CD4-positive, alpha-beta T cell treated with Interleukin-4 for 4 hours (primary cell): ENCODE measurements at places on chromosomes 12 and 14.

GRCh38 chr14:59208224-59208814 is 19.9 kb downstream of the DAAM1 start:
- no peak for DNase-seq

- no peak for DNase-seq
Measured at GRCh38 chr14:94462763-94463572, 10.4 kb upstream of the SERPINA11 start.

GRCh38 chr12:76631741-76632140 is 72.2 kb upstream of the OSBPL8 start:
- no peak for DNase-seq

DNA sequence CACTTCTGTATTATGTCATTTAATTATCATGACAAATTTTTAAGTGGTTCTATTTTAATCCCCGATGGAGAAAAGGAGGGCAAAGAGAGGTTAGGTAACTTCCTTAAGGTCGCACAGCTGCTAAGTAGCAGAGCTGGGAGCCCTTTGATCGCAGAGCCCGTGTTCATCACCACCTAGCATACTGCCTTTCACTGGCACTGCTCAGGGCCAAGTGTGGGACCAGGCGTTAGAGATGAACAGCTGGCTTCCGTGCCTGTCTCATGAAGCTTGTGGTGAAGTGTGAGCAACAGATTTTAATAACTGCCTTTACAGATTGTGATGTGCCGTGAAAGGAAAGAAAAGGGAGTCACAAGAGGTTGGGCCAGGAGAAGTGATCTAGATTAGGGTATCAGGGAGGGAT is 273.6 kb downstream of the AKAP6 start:
- no peak for DNase-seq

DNA sequence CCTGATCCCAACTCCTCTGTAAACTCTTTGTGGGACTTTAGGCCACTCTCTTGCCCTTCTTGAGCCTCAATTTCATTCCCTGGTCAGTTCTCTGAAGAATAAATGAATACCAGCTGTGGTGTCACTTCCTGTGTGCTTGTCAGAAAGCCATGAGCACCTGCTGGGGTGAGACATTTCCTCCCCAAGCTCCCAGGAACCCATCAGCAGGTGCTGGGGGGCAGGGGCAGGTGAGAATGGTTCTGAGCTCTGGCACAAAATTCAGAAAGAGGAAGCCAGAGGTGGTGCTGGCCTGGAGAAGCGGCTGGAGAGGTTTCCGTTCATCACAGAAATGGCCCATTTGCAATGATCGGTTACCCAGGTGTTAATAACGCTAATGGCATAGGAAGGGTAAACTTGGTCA is 14.9 kb downstream of the LHX5 start:
- no peak for DNase-seq

DNA sequence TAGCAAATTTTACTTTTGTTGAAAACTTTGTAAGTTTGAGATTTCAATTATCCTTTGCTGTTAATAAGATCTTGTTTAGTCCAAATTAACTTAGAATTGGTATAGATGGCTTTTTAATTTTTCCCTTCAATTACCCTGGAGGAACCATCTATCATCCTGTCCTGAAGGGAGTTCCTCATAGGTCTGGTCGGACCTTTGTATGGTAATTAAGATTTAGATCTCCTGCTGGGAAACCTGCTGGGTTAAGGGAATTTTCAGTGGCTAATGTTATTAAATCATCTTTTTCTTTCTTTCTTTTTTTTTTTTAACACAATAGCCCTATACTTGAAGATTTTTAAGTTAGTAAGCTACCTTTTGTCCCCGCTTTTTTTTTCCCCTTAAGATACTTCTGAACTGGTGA is 63.0 kb upstream of the PRMT8 start:
- DNase-seq, result no peak

DNA sequence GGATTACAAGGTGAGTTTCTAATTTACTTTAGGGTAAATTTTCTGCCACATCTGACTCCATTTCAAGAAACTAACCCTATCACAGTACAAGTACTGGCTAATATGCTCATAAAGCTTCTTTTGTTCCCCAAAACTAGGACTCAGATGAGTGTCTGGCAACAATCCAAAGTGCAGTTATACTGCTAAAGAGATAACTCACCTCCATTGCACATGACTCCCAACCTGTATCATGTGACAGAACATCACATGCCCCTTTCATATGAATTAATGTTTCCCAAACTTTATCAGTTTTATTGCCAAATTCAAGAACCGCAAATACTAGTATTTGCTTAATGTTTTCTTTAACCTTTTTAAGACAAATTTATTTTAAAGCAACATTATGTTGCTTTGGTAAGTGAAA is 3.9 kb upstream of the PPP1R12A start:
- no peak for DNase-seq

DNA sequence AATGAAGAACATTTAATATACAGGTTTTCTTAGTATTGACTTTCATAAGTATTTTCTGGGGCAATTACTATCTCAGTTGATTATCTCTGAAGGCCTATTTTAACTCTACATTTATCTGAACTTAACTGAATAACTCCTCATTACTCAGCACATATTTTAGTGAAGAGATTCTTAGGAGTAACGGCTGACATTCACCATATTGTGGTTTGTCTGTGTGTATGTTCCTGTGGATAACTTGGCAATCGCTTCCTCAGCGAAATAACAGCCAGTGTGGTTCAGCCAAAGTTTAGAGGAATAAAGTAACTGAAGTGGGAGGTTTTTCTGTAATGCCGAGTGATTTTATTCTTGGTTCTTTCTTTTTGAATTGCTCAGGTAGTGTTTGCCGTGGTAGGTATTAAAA is 168.0 kb downstream of the RAD51B start:
- no peak for DNase-seq

DNA sequence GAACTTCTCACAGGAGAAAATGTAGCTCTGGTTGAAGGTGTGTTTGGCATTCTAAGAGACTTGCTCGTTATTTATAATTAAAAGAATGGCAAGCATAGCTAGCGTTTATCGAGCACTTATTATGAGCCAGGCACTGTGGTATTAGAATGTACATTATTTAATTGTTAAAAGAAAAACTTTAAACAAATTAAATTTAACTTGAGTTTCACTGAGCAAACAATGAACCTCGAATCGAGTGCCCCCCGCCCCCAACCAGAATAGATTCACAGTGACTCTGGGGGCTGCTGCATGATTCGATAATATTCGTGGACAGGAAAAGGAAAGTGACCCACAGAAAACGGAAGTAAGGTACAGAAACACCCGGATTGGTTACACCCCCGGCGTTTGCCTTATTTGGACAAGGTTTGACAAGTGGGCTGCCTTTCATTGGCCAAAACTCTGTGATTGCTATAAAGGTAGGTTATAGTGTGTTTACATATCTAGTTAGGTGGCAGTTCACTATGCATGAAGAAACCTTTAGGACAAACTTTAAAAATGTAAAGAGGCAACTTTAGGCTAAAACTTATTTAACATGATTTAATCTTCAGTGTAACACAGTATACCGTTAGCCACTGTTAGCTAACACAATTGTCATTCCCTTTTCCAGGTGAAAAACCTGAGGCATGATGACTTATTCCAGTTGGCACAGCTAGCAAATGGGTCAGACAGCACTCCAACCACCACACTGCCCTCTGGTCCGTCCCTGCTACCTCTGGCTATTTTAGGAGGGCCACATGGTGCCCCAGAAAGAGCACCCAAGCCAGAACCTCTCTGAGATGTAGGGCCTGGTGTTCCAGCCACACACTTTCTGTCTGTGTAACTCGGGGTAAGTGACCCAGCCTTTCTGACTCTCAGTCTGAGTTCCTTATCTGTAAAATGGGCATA is 7.1 kb downstream of the SCNN1A start:
- peak; percentile 37 for DNase-seq

GRCh38 chr14:67508956-67509355 is 20.4 kb upstream of the TMEM229B start:
- no peak for DNase-seq

DNA sequence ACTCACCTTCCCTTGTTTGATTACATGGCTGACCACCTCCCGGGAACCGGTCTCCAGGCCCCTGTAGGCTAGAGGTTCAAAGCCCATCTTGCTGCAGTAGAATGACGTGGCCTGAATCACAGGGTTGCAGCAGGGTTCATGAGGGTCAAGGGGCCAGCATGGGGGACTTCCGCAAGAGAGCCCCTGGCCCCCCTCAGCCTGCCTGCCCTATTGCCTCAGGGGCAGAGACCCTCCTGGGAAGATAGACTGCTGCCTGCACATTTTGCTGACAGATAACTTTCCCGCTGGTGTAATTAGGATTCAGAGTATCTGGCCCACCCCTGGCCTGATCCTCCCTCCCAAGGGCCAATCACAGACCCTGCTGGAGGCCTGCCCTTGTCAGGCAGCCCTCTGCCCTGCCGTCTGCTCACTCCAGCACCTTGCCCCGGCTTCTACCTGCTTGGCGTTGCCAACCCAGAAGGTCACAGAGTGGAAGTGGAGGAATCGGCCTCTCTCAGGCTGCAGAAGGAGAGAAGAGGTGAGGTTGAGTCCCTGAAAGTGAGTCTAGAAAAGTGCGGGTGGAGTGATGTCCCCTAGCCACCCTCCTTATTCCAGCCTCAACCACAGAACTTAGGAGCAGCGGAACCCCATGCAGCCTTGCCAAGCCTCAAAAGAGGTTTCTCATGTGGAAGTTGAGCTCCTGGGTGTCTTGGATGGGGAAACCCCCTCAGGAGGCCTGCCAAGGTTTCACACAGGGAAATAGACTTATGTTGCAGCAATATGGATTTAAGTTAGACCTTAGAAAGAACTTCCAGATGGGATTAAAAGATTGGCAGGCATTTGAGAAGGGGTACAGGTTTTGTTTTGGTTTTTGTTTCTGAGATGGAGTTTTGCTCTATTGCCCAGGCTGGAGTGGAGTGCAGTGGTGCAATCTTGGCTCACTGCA is 1.1 kb downstream of the HPD start:
- no peak for DNase-seq

DNA sequence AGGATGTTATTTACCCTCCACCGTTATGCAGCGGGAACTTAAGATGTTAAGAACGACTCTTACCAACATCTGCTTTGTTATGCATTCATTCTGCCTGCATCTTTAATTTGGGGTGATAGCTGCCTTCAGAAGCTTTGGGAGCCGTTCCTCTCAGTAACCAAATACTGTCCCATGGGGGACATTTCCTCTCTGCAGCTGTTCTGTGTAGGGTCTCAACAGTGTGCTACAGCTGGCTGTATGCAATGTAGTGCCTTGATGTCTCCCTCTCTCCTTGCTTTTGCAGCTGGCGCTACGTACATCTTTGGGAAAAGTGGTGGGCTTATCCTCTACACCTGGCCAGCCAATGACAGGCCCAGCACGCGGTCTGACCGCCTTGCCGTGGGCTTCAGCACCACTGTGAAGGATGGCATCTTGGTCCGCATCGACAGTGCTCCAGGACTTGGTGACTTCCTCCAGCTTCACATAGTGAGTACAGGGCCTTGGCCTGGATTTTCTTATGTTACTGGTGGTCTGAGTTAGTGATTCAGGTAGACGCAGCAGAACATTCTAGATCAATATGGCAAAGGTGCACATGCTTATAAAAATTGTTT is 744.3 kb downstream of the DIO2 start:
- DNase-seq, result no peak

DNA sequence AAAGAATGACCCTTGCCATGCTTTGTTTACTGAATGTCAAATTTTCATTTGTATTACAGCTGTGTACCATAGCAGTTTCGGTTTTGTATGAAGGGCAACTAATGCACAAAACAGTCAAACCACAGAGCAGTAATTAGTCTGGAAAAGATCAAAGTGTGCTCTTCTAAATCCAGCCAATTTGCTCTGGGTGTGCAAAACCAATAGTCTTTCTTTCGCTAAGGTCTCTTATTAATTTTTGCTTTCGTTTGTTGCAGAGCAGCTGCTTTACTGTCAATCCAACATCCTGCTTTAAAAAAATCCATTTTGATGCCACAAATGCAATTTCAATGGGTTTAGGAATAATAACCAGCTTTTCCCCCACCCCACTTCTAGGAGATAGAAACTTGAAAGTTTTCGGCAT is 114.2 kb downstream of the BRMS1L start:
- DNase-seq, result no peak

DNA sequence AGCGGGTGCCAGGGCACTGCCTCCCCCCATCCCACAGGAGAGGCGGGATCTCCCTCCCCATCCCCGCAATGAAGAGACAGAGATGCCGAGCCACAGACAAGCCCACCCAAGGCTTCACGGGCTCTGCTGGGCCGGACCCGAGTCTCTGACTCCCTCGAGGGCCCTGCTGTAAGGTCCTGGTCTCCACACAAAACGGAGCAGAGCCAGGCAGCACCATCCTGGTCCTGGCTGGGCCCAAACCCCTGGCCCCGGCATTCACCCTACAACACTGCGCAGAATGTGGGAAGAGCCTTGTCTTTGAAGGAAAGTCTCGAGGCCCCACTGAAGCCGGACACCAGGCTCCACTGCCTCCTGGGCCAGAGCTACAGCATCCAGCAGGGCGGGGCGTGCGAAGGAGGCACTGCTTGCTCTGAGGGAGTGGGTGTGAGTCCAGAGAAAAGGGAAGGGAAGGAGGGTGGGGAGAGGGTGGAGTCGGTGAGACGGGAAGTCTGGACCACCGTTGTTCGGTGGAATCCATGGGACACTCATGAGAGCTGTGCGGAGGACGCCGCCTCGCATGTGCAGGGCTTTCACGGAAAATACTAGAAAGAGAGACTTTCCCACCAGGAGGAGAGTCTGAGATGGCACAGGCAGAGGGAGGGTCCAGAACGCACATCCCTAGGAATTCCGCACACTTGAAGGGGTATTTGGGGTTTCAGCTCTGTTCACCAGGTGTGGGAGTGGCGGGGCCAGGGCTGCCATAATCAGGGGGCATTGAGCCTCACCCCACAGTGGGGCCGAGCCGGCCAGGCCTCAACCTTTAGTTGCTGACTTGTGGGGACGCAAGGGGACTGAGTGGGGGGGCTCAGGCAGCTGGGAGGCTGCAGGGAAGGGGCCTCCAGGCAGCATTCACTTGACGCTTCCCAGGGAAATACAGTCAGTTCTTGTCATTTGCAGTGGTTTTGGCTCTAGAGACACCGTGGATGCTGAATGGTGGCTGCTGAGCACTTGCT is 36.8 kb downstream of the GALNT9 start:
- no peak for DNase-seq
